ENCODE measurements at places on chromosomes 7 and 10.

- DNase-seq: no peak
These were observed 22.5 kb upstream of the MKLN1 start for GRCh38 chr7:131305152-131305551.

GRCh38 chr7:119594956-119595355, 678.0 kb upstream of the KCND2 start:
- DNase-seq: no peak

- no peak for DNase-seq
These were observed 33.4 kb upstream of the MYL10 start for GRCh38 chr7:101662447-101662998.

- DNase-seq: no peak
These were observed 48.1 kb downstream of the FAM241B start for GRCh38 chr10:69677985-69678654.

All from GM18507 (cell line).